ENCODE measurements at places on chromosomes 6 and 20.

- no peak for DNase-seq
Observed at GRCh38 chr6:37175332-37176267, 5.6 kb downstream of the PIM1 start.

- DNase-seq, result no peak
Observed at GRCh38 chr6:145814035-145814500, 527 bp downstream of the FBXO30 start.

GRCh38 chr6:100719883-100720682 lies 161.0 kb downstream of the ASCC3 start:
- DNase-seq, result no peak

- no peak for DNase-seq
Observed at GRCh38 chr20:13455713-13456112, 183.0 kb downstream of the TASP1 start.

GRCh38 chr6:126625019-126625418 lies 285.1 kb downstream of the CENPW start:
- no peak for DNase-seq

GRCh38 chr20:31667315-31668285 lies 29.9 kb downstream of the COX4I2 start:
- no peak for DNase-seq

GRCh38 chr6:139051396-139052060 lies 23.0 kb downstream of the ABRACL start:
- DNase-seq, result no peak

Data from stimulated activated CD4-positive, alpha-beta T cell treated with anti-CD3 and anti-CD28 coated beads, Interleukin-1b, Interleukin-23, amount 100 ng/mL, for 24 hours (primary cell).